Activated naive CD4-positive, alpha-beta T cell treated with anti-CD3 and anti-CD28 coated beads for 36 hours (primary cell): ENCODE measurements at places on chromosomes 5 and 9.
A peak's percentile ranks its signal among the peaks of the same experiment; 100 is the strongest.

GRCh38 chr5:68048516-68048915, 167.0 kb upstream of the PIK3R1 start:
- no peak for DNase-seq

DNA sequence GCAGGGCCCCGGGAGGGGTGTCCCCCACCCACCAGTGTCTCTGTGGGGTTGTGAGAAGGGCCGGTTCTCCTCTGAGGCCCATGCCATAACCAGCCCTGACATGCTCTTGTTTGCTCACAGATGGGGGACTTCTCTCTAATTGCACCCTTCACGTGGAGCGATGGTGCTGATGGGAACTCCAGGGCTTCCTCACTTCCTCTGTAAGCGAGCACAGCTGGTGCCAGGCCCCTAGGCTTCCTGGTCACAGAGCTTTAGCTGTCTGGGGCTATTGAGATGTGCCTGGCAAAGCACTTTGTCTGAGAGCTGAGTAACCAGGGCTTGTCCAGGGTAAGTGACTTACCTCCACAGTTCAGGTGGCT, 36.4 kb downstream of the PHF2 start:
- DNase-seq = peak; percentile 34

DNA sequence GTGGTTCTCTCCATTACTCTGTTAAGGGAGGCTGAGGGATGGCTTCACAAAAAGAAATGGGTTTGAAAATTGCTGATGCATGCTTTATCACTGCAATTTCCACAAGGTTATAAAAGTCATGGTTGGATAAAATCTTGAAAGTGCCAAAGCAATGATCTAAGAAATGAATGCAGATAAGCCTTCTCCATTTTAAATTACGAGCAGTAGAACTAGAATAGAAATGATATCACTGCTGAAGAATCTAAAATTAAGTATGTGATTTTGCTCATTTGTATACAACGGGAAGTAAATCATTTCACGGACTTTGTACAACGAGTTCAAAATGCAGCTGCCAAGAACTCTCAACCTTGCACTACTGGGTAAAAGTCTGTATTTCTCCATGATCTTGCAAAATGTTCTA, 299.0 kb downstream of the PRELID2 start:
- DNase-seq = no peak

DNA sequence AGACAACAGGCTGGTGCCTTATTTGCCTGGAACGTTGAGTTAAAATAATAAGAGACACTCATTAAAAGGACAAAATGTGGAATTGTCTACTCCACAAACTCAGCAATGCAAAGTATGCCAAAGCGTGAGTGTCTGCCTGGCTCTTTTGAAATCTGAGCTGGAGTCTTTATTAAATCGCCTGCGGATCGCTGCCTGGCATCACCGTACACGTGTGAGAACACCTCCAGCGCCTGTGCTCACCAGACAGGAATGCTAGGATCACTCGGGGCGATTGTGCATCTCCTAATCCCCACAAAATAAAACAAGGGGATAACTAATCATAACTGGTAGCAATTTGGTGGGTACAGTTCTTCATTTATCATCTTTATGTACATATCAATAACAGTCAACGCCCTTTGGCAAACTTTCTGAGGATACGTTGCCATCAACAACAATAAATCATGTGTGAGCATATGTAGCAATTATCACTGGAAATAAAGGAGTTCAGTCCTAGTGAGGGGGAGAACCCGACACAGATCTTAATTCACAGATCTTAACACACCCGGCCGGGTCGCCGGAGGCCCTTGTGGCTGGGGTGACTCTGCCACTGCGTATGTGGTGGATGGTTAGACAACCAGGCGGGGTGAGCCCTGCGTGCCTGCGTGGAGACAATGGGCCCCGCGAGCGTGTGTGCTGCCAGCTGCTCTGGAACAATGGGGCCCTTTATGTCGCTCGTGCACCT, 284.9 kb upstream of the IRX1 start:
- no peak for DNase-seq

- DNase-seq = no peak
These were observed 5.7 kb upstream of the ICE1 start for GRCh38 chr5:5416733-5417132.

GRCh38 chr9:133189826-133190225, 19.2 kb downstream of the OBP2B start:
- no peak for DNase-seq

DNA sequence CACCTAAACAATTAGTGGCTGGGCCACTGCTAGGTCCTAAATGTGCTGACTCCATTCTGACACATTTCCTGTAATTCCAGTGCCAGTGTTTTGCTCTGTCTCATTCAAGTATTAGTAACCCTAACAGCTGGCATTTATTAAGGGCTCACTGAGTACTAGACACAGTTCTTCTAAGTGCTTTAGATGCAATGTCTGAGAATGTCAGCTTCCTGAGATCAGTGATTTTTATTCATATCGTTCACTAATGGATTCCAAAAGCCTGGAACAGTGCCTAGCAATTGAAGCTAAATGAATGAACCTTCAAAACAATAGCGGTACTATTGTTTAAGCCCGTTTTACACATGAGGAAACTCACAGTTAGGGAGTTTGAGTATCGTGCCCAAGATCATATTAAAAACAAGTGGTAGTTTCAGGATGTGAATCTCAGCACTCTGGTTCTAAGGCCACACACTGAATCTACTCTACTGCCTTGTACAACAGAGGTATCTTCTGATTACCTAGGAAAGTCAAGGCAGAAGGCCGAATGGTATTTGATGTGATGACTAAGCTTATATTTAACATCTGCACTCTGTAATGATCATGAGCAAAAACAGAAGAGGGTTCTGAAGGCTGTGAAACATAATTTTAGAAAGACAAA, 304.0 kb downstream of the PJA2 start:
- no peak for DNase-seq

GRCh38 chr9:80091526-80091925, 519.8 kb downstream of the TLE4 start:
- DNase-seq = no peak

DNA sequence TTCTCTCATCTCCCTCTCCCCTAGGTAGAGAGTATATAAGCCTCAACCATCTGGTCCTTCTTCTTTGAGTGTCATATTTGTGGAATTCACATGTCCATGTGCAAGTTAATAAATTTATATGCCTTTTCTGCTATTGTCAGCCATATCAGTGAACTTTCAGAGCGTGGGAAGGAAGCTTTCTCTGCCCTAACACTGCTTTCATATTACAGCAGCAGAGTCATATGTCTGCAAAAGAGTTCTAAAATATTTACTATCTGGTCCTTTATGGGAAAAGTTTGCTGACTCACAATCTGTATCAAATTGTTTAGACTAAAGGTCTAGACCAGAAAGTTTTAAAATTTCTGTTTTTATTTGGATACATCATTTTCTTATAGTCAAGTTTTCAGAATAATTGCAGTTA, 669.0 kb downstream of the LRRC70 start:
- DNase-seq = no peak

DNA sequence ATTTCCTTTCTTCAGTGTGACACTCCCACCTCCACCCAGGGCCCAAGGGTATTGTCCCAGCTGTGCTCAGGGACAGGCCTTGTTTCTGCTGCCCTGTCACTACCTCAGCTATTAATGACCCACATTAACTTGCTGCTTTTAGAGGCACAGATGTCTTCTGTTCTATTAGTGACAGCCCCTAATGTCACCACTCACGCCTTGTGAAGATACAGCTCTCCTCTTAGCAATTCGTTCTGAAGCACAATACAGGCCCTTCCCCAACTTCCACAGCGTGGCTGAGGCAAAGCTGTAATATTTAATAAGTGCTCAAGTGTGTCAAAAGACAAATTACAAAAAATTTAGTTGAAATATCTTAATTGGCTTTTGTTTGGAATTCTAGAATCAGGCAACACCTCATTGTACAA, 44.7 kb upstream of the HMGCS1 start:
- no peak for DNase-seq

DNA sequence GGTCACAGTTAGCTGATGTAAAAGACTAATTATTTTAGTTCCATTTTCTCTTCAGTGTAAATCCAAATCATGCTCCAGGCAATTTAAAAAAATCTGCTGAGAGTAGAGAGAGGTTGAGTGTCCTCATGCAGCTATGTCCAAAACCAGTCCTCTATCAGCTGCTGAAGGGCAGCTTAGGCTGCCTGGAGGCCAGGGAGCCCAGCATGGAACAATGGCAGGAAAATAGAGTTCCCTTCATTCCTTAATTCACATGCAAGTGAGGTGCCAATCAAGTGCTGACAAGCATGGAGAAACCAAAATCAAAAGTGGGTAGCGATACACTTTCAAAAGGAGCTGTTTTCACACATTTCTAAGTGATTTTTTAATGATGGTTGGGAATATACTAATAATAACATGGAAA, 78.3 kb upstream of the POU5F2 start:
- no peak for DNase-seq

DNA sequence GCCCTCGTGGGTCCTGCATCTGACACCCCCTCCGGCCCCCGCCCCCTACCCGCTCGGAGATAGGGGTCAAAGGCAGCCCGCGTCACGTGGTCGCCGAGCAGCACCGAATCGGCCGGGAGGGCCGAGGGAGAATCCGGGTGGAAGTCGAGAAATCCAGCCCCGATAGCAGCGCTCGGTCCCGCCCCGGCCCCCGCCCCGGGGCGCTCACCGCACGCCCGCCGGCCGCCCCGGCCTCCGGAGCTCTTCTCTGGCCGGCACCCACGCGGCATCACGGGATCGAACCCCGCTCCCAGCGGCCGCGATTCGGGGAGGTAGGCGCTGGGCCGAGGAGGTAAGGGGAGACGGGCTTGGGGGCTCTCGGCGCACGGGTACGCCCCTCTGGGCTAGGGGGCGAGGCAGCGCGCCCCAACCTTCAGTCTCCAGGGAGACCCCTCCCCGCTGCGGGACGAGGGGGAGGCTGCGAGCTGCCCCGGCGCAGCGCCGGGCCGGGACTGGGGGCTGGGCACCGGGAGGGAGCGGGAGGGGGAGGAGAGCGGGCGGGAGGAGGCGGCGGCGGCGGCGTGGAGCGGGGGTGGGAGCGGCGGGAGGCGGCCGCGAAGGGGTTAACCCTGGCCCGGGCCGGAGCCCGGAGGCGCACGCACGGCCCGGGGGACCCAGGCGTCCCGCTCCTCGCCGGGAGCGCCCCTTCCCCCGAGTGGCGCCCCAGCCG, 22.1 kb upstream of the NDST1 start:
- peak; percentile 31 for DNase-seq
